Renal cortex interstitium (tissue), 15 donors: ENCODE measurements at places on chromosomes 2 and 18.

DNA sequence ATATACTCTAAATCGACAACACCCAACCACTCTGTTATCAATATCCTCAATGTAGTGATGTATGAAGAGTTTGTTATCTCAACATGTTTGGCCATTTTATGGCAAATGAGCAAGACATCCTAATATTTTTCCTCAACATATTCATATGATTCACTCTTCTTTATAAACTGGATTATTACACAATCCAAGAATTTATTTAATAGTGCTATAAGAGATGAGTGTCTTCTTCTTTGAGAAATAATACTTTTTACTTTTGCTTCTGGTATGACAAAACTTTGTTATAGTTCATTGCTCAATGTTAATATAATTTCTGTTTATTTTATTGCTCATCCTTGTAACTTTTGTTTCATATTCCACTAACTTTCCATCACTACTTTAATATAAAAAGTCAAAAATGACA, 44.3 kb downstream of the SCN9A start:
- DNase-seq: no peak

- DNase-seq: no peak
These were observed 24.8 kb downstream of the MRPL35 start for GRCh38 chr2:86223927-86224560.

- no peak for DNase-seq
These were observed 66.7 kb downstream of the TNS1 start for GRCh38 chr2:217935901-217936684.

- no peak for DNase-seq
These were observed 160.0 kb downstream of the RNF152 start for GRCh38 chr18:61732854-61733253.

DNA sequence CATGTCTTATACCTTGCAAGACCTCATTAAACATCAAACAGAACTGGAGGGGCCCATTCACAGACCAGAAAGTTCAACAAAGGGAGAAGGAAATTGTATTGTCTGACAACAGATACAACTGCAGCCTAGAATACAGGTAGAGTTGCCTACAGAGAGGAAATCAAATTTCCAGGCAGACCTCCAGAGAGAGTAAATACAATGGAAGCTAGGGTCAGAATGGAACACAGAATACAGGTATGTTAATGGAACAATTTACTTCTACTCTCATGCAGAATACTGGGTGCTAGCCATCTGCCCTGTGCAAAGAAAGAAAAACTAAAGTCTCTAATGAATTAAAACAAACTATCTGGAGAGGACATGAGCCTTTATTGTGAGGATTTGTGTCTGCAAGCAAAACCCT, 31.6 kb upstream of the ALK start:
- no peak for DNase-seq

- no peak for DNase-seq
These were observed 22.2 kb upstream of the ETAA1 start for GRCh38 chr2:67374949-67375348.

DNA sequence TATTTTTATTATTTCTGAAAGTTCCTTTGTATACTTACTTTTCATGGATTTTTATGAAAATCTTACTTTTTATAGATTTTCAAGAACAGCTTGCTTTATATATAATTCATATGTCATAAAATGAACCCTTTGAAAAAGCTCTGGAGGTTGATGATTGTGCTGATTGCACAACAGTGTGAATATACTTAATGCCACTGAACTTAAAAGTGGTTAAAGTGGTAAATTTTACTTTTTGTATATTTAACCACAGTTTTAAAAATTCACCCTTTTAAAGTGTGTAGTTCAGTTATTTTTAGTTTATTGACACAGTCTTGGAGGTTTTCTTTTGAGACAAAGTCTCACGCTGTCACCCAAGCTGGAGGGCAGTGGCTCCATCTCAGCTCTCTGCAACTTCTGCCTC, 8.4 kb downstream of the SANBR start:
- no peak for DNase-seq

- DNase-seq: no peak
These were observed 491.6 kb downstream of the RIT2 start for GRCh38 chr18:42623935-42624334.

DNA sequence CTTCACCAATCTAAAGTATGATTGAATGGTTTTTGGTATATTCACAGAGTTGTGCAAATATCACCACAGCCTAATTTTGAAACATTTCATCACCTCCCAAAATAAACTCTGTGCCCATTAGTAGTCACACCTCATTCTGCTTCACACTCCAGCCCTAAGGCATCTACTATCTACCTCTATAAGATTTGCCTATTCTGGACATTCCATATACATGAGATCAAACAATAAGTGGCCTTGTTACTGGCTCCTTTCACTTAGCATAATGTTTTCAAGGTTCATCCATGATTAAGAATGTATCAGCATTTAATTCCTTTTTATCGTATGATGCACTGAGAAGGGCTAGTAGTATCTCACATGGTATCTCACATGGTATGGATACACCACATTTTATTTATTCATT, 204.6 kb upstream of the SMAD7 start:
- DNase-seq: no peak

DNA sequence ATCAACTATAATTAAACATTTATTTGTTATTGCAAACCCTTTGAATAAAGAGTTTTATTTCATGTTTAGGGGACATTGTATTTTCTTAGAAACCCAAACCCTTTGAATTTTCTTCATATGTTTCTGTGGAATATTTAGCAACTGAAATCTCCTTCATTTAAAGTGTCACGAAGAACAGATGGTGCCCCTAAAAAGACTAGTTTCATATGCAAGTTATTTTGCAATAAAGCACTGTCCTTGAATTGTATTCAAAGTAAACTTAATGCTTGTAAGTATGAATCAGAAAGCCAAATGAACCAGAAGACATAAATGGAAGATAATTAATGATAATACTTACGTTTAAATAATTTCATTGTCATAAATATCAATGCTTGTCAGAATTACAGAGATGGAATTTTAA, 151.9 kb upstream of the CWC22 start:
- no peak for DNase-seq

DNA sequence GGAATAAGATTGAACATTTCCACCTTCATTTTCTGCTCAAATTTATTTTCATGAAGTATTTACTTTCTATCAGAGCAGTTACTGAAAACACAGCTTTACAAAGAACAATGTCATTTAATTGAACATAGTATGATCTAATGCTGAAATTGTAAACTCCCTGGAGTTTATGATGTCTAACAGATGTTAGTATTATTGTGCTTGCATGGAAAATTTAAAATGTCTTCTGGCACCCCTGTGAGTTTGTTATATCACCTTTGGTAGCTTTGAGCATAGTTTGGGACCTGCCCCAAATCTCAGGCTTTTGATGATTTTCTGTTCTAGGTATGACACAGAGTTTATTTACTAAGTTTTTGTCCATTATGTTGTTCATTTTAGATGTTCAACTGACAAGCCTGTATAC, 28.1 kb downstream of the FAM171B start:
- DNase-seq: no peak

- DNase-seq: no peak
These were observed 2.7 kb downstream of the ENOSF1 start for GRCh38 chr18:709771-710170.

DNA sequence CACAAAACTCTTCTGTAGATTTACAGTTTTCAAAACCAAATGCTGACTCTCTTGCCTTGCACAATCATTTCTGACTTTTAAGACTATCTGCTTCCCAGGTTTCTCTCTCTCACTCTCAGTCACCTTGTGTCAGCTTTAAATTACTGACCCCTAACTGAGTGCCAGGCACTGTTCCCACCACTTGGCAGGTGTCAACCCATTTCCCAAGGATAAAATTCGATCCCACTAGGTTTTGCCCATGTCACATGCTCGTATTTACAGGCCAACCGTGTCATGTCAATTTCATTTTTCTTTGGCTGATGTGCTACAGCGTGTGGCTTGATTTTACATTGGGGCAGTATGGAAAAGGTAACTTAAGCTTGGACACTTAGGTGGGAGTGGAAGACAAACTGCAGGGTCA, 26.1 kb upstream of the LMAN1 start:
- no peak for DNase-seq

DNA sequence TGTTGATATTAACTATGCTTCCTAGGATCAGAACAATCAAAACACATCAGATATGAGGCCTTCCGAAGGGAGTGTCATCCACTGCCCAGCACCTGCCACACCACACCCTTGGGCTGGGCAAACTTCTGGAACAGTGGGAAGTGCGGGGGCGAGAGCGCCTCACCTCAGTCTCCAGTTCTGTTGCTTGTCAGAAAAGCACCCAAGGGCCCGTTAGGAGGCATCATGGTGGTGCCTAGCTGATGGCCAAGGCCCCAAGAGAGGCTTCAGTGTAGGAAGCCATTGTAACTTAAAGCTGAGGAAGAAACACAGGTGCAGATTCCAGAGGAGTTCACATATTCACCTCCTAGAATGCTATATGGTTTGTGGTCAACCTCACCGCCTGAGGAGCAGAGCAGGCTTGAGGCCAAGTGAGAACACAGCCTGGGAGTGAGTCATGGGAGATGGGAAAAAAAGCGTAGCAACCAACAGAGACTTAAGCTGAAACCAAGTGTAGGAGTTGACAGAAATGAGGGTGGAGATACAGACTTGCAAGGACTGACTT, 85.1 kb upstream of the ATL2 start:
- DNase-seq: no peak

GRCh38 chr18:3821524-3821923, 371.6 kb downstream of the TGIF1 start:
- DNase-seq: no peak

DNA sequence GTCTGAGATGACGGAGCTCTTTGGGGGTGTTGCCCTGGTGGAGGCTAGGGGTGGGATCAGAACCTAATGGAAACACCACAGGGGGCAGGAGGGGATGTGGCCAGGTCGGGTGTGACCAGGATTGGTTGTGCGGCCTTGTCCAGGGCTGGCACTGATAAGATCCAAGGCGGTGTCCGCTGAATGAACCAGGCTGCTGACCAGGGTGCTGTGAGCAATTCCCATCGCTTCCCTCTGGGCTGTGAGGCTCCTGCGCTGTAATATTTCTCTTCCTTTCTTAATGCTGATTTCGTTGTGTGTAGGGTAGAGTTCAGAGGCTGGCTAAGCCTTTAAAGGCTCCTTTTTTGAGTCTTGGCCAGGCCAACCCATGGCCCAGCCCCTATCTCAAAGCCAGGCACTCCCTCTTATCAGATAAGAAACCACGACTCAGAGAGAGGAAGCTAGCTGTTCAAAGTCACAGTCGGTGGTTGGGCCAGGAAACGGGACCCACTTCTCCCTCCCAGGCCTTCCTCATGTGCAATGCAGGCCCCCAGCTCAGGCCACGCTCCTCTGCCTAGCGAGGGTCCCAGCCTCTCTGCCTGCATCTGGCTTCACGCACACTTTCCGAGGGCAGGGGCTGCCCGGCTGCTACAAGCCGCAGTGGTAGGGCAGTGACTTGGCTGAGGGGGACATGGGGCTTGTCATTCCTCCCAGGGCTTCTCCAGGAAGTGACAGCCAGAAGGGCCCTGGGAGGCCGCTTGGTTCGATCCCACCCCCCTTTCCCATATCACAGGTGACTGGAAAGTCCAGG, 26.0 kb upstream of the FOSL2 start:
- no peak for DNase-seq

DNA sequence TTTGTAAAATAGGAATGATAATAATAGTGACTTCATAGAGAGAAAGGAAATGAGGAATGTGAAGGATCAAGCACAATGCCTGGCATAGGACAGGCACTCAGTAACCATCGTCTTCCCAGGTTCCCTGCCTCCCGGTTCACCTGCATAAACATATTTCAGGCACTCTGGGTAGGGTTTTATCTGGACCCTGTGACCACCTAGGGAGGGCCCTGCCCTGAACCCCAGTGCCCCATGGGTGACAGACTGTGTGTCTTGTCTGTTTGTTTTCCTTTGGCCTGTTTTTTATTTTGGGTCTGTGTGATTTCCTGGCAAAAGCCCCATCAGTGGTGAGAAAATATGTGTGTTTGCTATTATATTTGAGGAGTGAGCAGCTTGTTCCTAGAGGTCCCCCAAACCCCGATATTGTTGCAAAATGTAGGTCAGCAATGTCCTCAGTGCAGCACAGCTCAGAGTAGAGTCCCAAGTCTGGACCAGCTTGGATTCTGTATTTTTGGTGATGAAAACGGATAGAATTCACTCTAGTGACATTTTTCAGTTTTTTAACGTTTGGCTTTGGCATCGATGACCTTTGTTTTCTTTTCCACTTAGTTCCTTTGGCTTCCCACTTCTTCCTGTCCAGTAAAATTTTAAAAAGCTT, 9.6 kb upstream of the NT5C1B start:
- no peak for DNase-seq

DNA sequence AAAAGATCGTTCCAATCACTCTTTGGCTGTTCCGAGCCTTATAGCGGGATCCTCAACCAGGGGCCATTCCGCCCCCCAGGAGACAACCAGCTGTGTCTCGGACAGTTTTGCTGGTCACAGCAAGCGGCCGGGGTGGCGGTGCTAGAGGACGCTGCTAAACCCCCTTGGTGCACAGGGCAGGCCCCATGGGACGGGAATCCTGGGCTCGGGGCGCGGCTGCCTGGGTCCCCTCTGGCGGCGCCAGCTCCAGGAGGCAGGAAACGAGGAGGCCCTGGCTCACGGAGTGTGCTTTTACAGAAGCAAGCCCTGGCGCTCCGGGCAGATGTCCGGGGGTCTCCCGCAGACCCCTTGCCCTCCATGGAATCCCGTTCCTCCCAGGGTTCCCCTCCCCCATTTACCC, 22.1 kb downstream of the SCYGR8 start:
- DNase-seq: no peak

DNA sequence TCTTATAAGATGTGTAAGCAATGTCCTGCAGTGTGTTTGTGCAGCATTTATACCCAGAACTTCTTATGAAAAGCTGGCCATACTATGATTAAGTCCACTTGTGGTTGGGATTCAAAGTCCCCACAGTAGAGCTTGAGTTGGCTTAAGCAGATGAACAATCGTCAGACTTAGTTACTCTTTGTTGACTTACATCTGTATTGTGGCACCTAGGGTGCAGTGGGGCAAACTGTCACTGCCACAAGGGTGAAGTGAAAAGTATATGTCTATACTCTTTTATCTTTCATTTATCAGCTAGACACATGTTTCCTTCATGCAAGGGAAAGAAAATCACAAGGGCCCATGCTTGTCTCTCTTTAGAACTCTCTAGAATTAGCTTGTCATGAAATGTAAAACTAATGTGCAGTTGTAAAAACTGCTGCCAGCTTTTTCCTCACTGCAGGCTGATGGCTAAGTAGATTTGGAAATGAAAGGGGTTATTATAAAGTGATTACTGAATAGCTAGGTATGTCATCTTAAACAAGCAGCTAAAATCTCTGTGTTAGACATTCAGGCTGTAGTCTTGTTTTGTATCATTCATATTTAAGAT, 474.5 kb downstream of the PTPRM start:
- no peak for DNase-seq

- DNase-seq: no peak
These were observed 749.2 kb upstream of the CRIM1 start for GRCh38 chr2:35606394-35606793.

DNA sequence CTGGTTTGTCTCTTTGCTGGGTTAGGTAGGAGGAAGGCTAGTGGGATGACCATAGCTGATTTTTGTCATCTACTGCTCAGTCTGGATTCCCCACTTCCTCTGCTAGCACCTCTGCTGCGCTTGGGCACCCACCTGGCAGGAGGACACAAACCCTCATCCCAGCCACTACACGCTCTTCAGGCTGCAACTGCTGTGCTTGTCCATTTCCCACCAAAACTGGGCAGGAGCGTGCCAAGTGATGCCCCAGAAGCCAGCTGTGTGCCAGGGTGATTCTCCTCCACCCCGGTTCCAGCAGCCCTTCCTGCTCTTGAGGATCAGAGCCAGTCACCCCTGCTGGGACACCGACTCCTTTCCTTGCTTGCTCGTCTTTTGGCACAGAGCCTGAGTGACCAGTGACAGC, 15.7 kb upstream of the PER2 start:
- no peak for DNase-seq
